Fibroblast of skin of right quadriceps (primary cell): ENCODE measurements at places on chromosomes 7 and 10.

DNA sequence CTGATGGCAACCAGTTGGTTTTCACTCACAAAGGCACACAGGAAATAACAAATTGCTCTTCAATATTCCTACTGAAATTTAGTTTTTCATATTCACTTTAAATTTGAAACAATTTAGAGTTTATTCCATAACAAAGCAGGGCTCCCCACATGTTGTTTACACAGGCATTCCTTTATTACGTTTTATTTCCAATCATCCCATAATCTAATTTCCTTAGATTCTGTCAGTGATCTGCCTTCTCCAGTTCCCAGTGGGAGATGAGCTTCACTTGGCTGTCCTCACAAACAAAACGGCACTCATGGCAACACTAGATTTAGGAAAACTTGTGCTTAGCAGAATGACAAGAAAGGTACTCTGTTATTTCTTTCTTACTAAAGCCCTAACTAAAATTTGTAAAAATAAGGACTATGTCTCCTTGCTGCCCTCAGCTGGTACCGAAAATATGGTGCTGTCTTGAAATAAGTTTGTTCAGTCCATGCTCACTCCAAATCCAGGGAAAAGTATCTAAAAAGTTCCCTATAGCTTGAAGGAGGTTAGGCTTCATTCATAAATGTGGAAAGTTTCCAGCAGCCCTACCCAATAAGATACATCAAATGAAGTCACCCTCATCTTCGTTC lies 23.0 kb downstream of the PHYH start:
- DNase-seq = no peak

GRCh38 chr7:27430105-27430504 lies 187.5 kb downstream of the EVX1 start:
- no peak for DNase-seq

DNA sequence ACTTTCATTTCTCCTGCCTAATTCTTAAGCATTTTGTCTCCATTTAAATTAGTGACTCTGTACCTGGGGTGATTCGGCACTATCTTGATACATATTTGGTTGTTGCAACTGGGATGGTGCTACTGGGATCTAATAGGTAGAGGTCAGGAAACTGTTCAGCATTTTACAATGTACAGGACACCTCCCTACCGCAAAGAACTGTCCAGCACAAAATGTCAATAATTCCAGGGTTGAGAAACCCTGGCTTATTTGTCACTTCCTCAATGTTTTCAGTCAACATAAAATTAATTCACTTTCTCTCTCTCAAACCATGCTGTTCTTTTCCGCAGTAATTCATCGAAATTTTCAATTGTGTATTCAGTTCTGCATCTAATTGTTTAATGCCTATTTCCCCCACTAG lies 151.4 kb upstream of the CALCR start:
- no peak for DNase-seq

GRCh38 chr7:101436221-101436735 lies 73.6 kb downstream of the COL26A1 start:
- DNase-seq = no peak

- DNase-seq = no peak
Measured at GRCh38 chr10:34216348-34216945, 598.6 kb downstream of the PARD3 start.

DNA sequence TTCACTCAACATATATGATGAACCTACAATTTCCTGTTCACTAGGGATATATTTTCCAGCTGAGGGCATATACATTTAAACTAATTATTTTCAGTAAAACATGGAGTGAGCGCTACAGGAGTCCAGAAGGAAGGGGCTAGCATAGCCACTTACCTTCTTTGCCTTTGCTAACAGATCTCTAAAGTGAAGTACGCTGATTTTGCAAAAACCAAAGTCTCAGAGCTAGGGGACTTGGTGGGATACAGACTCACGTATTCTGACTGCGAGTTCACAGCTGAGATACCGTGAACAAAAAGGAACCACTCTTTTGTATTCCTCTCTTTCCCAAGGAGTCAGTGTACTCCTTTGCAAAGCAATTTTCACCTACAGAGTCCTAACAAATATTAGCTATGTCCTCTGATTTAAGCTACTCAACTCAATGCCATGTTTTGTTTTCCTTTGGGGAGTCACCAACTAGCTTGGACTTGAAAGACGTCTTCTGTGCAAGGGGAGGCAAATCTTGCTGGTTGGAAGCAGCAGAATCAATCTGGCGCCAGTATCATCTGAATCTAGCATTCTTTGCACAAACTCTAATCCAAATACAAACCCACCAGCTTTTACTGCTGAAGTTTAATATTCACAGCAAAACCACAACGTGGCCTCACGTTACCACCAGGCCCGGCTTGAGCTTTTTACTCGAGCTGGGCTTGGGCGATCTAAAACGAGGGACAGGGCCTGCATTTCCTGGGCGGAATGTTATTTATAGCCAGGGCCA lies 657 bp downstream of the CDNF start:
- no peak for DNase-seq

DNA sequence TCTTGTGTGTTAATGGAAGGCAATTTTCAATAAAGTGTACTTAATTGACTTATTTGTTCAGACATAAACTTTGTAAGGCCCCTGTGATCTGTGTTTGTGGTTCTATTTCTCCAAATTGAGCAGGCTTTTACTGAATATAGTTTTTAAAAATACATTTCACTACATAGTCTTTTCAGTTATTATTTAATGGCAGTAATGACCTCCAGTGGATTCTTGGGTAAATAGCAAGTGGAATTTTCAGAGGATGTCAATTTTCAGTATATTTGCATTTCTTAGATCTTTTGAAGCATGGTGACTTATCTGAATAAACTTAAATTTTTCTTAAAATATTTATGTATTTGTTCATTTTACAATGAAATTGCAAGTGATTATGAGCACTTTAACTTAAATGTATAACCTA lies 203.1 kb upstream of the PCLO start:
- no peak for DNase-seq

- no peak for DNase-seq
Measured at GRCh38 chr7:33632840-33633525, 272.4 kb upstream of the BMPER start.

GRCh38 chr10:72421885-72422540 lies 67.3 kb upstream of the DNAJB12 start:
- no peak for DNase-seq

GRCh38 chr7:129940329-129940728 lies 12.4 kb downstream of the UBE2H start:
- no peak for DNase-seq

GRCh38 chr7:52944921-52945320 lies 90.5 kb upstream of the POM121L12 start:
- peak; percentile 63 for DNase-seq

GRCh38 chr10:132453470-132453861 lies 56.5 kb downstream of the PWWP2B start:
- no peak for DNase-seq

GRCh38 chr10:119113751-119114732 lies 10.1 kb downstream of the DENND10 start:
- peak; percentile 88 for DNase-seq

DNA sequence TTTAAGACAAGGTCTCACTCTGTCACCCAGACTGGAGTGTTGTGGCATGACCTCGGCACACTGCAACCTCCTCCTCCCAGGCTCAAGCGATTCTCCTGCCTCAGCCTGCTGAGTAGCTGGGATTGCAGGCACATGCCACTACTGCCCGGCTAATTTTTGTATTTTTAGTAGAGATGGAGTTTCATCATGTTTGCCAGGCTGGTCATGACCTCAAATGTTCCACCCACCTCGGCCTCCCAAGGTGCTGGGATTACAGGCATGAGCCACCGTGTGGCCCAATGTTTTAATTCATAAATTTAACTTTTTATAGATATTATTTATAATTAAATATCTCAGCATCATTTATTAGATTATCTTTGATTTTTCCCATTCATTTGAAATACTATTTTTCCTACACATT lies 658.0 kb upstream of the NRG3 start:
- no peak for DNase-seq

- DNase-seq = no peak
Measured at GRCh38 chr10:26211781-26212444, 4.7 kb upstream of the GAD2 start.
